Naive B cell (primary cell): ENCODE measurements at places on chromosomes 2 and 18.

GRCh38 chr2:39942950-39943349, 163.9 kb upstream of the THUMPD2 start:
- DNase-seq, result no peak

DNA sequence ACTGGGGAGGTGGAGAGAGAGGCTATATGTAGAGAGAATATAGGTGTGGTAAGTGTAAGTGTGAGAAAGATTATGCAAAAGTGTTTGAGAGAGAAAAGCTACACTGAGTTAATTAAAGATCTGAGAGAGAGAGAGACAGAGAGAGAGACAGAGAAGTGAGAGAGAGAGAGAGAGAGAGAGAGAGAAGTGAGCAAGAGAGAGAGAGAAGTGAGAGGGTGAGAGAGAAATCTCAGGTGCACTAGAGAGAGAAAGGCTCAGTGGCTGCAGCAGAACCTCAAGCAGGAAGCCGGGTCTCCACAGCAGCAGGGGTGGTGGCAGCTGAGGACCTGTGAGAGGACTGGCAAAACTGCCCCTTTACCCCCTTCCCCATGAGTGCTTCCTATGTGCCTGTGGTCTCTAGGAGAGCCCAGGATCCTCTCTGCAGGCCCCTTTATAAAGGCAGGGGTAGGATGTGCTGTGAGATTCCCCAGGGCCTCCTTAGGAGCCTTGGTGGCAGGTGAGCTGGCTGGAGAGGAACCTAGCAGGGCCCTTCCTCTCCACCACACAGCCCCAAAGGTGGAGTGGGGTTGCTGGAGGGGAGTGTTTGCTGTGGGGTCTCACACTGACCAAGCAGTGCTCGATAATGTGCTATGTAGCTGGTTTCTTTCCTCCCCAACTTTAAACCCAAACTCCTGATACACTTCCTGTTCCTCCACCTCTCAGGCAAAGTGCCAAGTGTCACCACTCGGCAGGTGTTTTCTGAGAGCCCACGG, 52.6 kb downstream of the SLC4A5 start:
- DNase-seq, result peak; percentile 39

- DNase-seq, result no peak
These were observed 12.5 kb upstream of the RAB31 start for GRCh38 chr18:9695605-9696004.

DNA sequence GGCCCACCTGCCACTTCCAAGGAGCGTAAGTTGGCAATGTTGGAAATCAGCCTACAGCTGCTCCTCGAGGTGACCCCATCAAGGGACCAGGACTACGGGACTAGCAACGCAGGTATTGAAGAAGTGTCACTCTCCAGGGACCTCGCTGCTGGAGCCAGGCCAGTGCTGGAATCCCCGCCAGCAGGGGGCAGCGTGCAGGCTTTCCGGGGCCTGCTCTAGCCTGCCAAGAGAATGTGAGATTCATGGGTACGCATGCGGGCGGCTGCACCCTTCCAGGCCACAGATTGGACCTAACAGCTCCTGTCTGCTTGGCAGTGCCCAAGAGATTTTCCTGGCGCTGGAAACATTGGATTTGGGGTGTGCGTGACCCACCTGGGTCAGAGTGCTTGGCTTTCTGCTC, 182.8 kb upstream of the RAB12 start:
- no peak for DNase-seq

- no peak for DNase-seq
These were observed 766 bp downstream of the TMEM17 start for GRCh38 chr2:62505109-62505749.

- DNase-seq, result no peak
These were observed 512.2 kb upstream of the TCF4 start for GRCh38 chr18:56100090-56100722.

GRCh38 chr18:8379187-8379941, 229.9 kb upstream of the RAB12 start:
- DNase-seq, result no peak

DNA sequence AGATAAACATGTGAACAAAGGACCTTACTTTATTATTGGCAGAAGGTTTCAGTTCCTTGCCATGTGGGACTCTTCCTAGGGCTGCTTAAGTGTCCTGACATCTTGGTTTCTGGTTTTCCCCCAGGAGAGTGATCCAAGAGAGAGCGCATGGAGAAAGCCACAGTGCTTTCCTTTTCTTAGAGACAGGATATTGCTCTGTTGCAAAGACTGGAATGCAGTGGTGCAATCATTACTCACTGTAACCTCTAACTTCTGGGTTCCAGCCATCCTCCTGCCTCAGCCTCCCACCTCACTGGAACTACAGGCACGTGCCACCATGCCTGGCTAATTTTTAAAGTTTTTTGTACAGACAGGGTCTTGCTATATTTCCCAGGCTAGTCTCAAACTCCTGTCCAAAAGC, 38.1 kb upstream of the TCF7L1 start:
- DNase-seq, result no peak

DNA sequence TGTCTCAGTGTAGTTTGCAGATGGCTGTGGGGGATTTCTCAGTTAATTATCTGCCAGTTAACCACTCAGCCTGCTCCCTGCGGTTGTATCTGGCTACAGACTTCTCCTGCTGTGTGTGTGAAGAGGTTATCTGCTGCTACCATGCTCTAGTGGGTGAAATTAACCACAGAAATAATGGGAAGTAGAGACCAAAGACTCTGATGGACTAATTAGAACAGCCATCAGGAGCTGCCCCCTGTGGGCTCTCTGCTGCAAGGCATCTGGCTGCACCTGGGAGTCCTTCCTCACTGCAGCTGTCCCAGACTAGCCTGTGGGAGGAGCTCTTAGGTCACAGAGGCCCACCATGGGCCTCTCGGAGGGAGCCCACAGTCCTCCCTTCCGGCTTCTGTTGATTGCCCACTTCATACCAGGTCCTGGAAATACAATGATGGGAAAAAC, 66.6 kb downstream of the CTIF start:
- no peak for DNase-seq

DNA sequence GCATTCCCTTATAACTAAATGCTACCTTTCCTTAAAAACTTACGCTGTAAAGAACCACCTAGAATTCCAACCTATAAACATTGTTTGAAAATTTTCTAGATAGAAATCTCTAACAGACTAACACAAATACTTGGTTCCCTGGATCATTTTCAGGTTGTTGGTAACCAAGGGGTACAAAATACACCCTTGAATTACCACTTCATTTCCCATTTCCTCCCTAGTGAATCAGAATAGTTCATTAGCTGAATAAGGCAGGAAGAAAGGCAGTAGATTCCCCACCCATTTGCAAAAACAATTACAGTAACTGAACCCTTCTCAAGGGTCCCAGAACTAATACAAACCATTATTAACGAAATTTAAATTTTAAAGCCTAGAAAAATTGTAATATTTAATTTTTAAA, 5.5 kb downstream of the MEX3C start:
- DNase-seq, result no peak

DNA sequence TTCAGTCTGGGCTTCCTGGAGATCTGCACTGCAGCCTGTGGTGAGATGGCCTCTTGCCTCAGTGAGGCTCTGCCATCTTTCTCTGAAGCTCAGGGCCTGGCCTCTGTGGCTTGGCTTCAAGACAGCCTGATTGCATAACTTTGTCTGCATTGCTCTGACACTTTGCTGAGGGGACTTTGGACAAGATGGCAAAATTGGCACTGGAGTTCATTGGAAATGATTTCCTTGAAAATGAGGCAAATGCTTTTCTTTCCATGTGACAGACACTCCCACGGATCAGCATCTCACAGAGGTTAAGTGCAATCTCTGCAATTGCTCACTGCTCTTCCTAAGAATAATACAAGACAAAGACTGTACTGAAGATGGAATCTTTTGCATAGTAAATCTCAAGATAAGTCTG, 166.8 kb downstream of the KCNS3 start:
- no peak for DNase-seq

DNA sequence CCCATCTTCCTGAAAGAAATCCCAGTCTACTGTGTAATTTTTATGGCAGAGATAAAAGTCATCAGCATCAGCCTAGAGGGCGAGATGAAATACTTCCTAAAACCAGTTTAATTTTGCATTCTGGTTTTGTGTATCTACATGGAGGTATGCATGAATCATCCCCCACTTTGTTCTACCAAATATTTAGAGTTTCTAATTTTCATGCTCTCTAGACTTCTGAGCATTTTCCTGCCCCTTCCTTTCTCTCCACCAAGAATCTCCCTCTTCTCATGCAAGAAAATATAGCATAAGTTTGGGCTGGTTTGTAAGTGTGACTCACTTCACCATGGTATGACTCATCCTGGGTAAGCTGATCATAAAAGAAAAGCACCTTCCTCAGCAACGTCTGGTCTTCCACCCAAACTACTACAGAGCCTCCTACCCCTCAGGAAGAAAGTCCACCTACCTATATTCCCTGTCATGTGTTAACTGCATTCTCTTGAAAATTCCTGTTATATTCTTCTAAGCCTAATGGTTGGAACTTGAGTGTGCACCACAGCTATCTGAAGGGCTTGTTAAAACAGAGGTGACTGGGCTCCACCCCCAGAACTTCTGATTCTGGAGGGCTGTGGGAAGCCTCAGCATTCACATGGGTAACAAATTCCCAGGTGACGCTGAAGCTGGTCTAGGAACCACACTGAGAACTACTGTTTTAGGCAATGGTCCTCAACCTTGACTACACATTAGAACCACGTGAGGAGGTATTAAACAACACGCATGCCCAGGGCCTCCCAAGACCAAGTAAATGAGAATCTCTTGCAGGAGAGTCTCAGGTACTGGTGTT, 37.4 kb upstream of the RAPGEF4 start:
- no peak for DNase-seq

GRCh38 chr2:9356261-9356660, 67.1 kb downstream of the ITGB1BP1 start:
- no peak for DNase-seq

- DNase-seq, result no peak
These were observed 53.8 kb downstream of the PRKCE start for GRCh38 chr2:45705233-45705632.

GRCh38 chr2:121084130-121084680, 200.8 kb downstream of the TFCP2L1 start:
- no peak for DNase-seq

DNA sequence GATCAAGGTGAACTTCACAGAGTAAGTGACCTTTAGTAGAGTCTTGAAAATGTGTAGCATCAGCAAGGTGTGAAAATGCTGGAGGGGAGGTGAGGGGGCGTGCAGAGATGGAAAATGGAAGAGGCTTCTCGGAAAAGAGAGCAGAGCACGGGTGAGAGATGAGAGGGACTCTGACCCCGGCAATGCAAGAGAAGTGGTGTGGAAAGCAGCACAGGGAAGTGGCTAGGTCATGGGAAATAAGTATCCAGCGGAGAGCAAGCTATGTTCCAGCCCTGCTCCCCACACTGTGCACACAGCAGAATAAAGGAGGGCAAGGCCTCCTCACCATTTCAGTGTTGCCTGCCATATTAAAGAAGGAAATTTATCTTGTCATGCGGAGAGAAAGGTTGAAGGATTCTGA, 241.7 kb upstream of the DOK6 start:
- DNase-seq, result no peak

- DNase-seq, result no peak
These were observed 29.2 kb downstream of the MROH2A start for GRCh38 chr2:233807215-233807865.

DNA sequence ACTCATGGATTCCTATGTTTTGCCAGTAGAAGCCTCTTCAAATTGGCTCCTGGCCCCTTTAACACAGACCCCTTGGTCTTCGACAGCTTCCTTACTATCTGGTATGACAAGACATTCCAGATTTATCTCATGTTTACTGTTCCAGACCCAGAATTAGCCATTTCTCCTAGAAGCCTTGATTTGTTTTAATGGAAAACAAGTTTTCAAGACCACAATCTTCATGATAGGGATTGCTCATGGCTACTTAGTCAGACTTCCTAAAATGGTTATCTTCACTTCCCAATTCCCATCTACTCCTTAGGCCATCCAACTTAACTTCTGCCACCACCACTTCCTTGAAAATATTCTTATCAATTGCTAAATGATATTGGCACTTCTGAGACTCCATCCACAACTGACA, 63.2 kb downstream of the TTC32 start:
- DNase-seq, result no peak

DNA sequence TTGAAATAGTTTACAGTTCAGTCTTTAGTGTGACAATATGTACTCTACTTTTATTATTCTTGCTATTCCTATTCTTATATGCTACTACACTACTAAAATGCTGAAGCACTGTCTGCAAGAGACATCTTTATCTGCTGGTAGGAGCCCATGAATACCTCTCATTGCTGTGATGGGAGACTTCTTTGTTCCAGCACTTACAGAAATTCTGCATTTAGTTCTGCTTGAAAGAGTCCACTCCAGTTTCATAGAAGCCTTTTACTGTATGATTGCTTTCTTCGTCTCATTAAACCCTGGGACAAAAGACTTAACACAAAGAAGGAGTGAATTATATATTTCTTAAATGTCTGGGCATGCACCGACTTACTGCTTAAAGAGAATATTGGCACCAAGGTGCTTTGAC, 272.7 kb downstream of the CD226 start:
- DNase-seq, result no peak

DNA sequence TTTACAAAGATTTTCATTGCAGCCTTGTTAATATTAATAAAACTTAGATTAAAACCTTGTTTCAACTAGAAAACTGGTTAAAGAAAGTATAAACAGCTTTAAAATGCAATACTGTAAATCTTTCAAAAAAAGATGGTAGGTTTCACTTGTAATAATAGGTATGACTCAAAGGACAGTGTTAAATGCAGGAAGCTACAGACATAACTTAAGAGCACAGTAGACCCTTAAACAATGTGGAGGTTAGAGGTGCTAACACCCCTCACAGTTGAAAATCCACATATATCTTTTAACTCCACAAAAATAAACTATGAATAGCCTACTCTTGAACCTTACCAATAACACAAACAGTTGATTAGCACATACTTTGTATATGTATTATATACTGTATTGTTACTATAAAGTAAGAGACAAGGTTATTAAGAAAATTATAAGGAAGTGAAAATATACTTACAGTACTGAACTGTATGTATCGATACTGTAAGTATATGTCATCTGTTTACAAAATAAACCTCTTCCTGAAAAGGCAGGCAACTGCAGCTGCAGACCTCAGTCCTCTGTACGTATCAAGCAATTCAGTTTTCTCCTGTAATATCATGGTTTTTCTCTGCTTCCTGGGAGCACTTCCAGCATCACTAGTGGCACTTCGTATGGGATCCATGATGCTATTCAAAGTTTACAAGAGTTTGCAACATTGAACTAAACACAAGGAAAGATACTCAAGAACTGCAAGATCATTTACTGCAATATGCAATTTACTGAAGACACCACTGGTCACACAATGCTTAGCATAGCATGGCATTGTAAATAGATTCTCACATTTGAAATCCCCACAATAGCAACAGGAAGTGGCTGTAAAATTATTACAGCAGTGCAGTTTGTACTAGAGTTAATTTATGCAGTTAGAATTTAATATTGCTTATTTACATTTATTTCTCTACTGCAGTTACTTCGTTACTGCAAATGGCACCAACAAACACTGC, 610.5 kb upstream of the LRRTM4 start:
- DNase-seq, result no peak

- no peak for DNase-seq
These were observed 188.7 kb upstream of the KLHL14 start for GRCh38 chr18:32961538-32961937.
